ENCODE measurements at places on chromosomes 13 and 19.
A peak's percentile ranks its signal among the peaks of the same experiment; 100 is the strongest.

DNA sequence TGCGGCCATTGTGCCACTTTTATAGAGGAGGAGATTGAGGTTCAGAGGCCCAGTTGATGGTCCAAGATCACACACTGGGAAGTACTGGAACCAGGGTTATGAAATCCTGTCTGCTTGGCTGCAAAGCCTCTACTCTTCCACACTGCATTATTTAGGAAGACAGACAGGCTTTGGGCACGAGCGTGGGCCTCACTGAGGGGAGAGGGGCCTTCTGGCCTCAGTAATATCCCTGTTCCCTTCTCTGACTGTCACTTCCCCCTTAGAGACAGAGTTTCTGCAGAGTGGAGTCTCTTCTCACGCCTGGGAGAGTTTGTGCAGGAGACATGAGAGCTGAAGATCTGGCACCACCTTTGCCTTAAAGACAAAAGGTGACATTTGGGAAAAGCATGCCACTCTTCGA, 49.0 kb upstream of the PNMA8B start:
- DNase-seq = no peak

DNA sequence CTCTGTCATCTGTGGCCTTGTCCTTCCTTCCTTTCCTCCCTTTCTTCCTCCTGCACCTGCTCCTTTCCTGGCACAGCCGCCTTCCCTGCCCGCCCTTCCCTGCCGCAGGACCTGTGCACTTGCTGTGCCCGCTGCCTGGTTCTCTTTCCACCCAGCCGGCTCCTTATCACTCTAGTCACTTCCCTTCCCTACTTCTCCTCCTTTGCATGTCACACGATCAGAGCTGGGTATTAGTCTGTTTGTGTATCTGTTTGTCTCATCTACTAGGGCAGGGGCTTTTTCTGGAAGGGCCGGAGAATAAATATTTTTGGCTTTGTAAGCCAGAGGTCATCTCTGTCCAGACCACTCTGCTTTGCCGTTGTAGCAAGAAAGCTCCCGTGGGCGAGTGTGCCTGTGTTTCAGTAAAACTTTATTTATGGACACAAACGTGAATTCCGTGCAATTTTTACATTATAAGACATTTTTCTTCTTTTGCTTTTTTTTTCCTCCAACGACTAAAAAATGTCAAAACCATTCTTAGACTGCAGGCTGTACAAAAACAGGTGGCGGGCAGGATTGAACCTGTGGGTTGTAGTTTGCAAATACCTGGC, 6.1 kb downstream of the KDM4B start:
- no peak for DNase-seq

- DNase-seq = no peak
Measured at GRCh38 chr13:28637714-28638355, 21.1 kb upstream of the POMP start.

GRCh38 chr13:110268061-110268460, 38.9 kb downstream of the COL4A1 start:
- no peak for DNase-seq

- no peak for DNase-seq
Measured at GRCh38 chr19:54790711-54791110, 12.7 kb upstream of the KIR2DL4 start.

- no peak for DNase-seq
Measured at GRCh38 chr19:1910177-1910576, 5.0 kb downstream of the ADAT3 start.

DNA sequence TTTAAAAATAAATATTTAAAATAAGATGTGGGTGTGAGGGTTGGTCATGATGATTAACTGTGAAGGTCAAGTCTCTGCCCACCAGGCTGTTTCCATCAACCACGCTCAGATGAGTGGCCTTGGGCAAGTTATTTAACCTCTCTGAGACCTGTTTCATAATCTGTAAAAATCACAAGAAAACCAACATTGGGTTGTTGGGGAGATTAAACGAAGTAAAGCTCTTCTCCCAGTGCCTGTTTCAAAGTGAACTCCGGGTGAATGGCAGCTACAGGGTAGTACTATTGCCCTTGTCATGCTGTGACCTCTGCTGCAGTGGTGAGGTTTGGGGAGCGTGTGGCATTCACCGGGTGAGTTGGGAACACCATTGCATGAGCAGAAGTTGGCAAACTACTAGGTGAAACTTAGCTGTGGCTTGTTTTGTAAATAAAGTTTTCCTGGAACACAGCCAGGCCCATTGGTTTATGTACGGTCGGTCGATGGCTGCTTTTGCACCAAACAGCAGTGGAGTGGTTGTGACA, 153.2 kb downstream of the USP12 start:
- DNase-seq = no peak

DNA sequence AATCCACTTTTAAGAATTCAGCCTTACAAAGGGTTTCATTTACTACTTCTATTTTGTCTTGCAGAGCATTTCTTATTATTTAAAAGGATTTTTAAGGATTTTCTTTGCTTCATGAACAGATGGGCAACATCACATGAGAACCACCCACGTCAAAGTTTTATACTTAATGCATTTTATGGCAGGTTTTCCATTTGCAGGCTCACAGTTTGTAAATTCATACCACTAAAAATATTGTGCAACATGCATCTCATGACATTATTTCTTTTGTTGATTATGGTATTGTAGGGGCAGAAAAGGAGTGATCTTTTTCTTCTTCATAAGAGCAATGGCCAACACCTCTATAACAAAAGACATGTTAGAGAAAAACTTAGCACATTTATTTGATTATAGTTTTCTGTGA, 554.0 kb upstream of the SPRY2 start:
- DNase-seq = no peak

- DNase-seq = peak; percentile 51
Measured at GRCh38 chr19:1650650-1651567, 1.5 kb downstream of the TCF3 start.

GRCh38 chr19:29623726-29624488, 17.8 kb downstream of the POP4 start:
- DNase-seq = no peak

GRCh38 chr13:40613192-40613818, 53.1 kb downstream of the FOXO1 start:
- DNase-seq = peak; percentile 42

DNA sequence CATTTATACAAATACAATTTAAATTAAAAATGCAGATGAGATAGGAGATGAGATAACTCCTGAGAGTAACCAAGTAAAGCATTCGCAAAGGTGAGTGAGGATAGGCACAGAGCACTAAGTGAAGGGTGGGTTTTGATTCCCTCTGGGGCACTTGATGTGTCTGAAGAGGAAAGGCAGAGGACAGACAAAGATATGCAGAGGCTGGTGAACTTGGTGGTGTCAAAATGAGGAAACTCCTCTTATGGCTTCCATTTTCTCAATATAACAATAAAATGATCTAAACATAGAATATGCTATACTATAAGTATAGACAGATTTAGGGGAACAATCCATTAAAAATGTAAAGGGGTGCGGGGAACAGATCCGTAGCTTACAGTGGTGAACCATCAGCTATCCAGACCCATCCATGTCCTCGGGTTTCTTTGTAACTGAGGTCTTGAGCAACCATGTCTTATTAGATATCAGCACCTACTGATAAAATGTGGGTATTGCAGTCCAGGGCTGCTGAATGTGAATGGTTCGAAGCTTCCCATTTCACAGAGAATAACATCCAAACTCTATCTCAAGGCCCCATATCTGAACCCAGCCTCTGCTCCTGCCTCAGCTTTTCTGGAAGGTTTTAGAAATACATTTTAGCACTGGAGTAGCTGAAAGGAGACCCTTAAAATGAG, 73.9 kb upstream of the SLC10A2 start:
- no peak for DNase-seq

- DNase-seq = no peak
Measured at GRCh38 chr13:72953391-72953965, 105.3 kb upstream of the KLF5 start.

- no peak for DNase-seq
Measured at GRCh38 chr13:78317030-78317429, 286.3 kb downstream of the POU4F1 start.

GRCh38 chr13:22761709-22762108, 419.1 kb upstream of the SGCG start:
- no peak for DNase-seq

DNA sequence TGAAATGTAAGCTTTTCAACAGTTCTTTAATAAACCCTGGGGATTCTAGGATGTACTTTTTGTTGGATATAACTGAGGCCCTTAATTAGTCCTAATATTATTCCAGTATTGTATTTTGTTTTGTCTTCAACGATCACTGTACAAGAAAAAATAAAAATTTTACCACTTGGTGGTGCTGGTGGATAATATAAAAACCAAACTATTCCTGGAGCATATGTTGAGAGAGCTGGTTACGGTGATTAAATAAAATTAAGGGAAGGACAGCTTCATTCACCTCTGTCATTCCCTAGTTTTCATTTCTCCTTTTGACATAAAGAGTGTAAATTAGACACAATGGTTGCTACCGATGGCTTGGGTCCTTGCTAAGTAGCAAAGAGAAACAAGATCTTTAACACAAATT, 598.6 kb upstream of the PCDH20 start:
- DNase-seq = no peak

All from T-helper 22 cell (primary cell).